ENCODE measurements at places on chromosomes 5 and 9.

DNA sequence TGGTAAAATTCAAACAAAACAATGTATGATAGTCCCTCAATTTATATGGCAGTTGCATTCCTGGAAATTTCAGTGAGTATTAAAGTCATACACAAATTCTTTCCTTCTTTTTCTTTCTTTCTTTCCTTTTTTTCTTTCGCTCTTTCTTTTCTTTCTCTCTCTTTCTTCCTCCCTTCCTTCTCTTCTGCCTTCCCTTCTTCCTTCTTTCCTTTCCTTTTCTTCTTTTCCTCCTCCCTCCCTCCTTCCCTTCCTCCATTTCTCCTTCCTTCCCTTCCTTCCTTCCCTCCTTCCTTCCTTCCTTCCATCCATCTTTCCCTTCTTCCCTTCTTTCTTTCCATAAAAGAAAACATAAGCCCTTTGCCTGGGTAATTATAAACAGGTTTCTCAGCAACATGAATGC lies 58.1 kb upstream of the HSPB3 start:
- DNase-seq: no peak

DNA sequence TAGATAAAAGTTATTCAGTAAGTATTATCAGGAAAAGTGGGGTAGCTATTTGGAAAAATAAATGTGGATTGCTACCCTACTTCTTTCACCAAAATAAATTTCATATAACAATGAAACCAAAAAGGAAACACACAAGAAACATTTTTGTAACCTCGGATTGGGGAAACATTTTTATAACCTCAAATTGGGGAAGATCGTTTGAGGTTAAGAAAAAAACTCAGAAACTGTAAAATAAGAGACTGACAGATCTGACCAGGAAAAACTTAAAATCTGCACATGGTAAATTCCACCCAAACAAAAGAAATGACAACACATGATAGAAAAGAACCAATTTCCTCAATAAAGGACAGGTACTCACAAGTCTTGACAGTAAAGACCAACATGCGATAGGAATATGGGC lies 13.5 kb downstream of the EFCAB9 start:
- DNase-seq: no peak

DNA sequence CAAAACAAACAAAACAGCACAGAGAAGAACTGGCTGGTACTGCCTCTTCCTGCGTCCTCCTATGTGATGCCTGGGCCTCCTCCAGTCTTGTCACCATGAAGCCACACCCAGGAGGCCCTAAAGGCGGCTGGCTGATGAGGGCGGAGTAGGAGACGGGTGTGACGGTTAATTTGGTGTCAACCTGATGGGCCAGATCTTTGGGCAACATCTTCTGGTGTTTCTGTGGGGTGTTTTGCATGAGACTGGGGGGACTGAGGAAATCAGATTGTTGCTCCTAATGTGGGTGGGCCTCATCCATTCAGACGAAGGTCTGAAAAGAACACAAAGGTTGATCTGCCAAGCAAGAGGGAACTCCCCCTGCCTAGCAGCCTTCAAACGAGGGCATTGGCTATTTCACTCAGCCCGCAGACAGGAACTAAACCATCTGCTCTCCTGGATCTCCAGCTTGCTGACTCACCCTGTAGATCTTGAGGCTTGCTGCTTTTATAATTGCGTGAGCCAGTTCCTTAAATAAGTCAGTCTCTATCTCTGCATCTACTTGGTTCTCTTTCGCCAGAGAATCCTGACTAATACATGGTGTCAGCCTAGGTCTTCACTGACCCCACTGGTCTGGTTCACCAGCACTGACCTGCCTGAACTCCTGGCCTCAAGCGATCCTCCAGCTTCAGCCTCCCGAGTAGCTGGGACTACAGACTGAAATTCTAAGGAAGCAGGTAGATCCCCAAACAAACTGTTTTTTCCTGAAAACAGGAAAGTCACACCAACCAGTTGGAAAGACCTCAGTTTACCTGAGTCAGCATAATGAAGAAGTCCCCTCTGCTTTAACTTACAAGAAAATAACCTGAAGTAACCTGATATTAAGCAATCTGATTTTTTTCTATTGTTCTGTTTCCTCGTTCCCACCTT lies 12.8 kb upstream of the ZFP62 start:
- DNase-seq: no peak

- no peak for DNase-seq
Observed at GRCh38 chr9:91082731-91083130, 279.0 kb downstream of the AUH start.

DNA sequence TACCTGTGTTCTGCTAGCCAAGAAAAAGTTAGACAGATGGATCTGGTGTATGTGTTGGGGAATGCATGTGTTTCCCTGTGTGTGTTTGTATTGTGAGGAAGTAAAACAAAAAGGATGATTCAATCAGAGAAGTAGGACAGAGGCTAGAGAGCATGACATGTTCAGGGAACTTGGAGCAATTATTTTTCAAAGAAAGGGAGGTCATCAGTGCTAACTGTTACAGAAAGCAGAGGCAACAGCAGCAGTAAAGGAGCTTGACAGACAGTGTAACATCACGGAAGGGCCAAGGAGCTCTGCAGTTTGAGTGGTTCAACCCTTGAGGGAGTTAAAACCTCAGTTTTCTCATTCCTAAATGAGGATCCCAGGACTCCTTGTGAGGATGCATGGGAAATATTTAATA lies 13.2 kb downstream of the SPINK1 start:
- no peak for DNase-seq

DNA sequence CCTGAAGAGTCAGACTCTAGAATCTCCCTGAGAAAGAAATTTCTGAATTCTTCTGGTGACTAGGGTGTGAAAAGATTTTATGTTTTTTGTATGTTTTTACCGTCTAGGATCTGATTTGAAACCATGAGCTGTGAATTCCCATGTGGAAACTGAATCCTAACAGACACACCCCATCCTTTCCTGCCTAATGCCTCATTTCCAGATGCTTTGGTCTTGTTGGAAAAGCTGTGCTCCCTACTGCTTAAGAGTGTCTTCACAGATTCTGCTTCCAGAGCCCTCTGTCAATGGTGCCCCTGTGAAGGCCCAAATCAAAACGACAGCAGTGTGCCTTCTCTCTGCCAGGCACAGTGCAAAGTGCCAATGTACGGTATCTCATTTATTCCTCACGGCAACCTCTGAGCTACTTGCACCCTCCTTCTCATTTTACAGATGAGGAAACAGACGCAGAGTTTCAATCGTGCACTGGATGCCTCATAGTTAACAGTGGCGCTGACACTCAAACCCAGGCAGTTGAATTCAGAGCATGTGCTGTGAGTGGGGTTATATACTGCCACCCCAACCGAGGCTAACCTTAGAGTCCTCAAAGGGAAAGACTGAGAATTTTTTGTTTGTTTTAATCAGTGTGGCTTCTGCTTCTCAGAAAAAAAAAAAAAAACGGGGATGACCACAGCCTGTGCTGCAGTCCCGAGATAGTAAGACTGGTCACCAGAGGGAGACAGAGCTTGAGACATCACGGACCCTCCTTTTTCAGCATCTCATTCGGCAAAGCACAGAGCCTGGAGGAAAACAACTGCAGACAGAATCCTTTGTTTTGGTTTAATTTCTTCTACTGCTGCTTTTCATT lies 188.4 kb downstream of the SNCAIP start:
- DNase-seq: no peak

GRCh38 chr5:95803271-95804148 lies 19.0 kb downstream of the GLRX start:
- DNase-seq: no peak

DNA sequence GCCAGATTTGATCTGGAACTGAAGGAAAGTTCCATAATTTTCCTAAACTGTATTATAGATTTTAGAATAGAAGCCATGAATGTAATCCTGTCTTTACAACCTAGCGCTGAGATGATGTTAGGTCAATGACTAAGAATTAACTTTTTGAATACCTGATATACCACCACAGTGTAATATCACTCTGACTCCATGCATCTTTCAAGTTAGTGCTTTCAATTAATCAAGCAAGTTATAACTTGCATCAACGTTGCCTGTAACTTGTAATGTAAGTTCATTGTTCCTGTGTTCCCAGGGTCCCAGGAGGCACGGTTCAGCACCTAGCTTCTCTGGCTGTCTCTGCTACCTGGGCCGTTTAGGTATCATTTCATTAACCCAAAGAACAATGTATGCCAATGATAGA lies 139.3 kb downstream of the CSNK1G3 start:
- no peak for DNase-seq

DNA sequence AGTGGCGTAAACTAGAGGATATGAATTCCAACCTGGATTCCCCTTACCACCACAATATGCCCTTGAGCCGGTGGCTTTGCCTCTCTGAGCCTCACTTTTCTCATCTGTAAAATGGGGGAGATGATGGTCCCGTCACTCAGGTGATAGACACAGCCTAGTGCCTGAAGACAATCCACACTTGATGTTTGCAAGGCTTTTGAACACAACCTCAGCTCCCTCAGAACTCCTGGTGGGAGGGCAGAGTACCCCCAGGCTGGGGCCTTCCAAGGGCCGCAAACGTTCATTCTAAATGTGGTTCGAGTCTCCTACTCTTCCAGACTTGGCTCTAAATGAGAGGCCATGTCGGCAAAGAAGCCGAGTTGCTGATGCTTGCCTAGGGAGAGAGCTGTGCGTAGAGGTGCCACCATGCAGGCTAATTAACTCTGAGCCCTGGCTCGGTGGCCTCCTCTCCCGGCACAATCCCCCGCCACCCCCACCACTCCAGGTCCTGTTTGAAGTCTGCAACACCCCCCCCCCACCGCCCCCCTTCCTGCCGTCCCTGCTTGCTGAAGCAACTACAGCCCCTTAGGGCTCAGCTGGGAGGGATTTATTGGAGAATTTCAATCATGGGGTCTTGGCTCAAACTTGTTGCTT lies 97.7 kb upstream of the LMX1B start:
- no peak for DNase-seq

GRCh38 chr5:96426831-96427230 lies 6.2 kb downstream of the PCSK1 start:
- no peak for DNase-seq

GRCh38 chr9:68872026-68872501 lies 141.8 kb downstream of the PRKACG start:
- no peak for DNase-seq

DNA sequence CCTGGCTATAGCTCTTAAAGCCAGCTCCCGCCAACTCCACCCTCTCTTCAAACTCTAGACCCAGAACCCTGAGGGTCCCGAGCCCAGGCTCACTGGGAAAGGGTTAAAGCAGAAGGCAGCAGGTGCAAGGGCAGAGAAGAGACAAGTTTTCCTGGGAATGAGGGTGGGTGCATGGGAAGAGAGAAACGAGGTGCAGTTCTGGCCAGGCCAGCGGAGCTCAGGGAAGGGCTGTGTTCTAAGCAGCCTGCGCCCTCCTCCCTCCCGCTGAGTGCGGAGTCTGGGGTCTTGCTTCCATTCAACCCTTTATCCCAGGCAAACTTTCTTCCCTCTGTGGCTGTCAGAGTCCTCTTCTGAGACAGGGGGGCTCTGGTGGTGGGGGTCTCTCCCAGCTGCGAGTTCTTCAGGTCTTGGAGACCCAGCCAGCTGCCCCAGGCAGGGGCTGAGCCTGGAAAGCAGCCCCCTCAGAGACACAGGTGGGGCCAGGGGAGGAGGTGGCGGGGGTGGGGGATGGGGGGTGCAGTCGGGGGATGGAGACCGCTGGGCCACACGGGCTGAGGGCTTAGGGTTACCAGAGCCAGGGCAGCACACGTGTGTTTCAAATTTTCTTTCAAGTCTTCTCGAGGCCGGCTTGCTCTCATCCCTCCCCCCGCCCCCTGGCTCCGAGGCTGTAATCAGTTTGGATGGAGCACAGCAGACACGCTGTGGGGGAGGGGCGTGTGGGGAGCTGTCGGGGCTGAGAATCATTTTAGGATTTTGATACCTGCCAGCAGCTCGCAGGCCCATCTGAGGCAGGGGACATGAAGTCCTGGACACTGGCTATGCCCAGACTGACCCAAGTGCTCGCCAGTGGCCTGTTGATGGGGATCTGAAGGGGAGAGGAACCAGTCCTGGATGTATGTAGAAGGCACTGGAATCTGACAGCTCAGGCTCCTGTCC lies 169.6 kb upstream of the SMIM23 start:
- DNase-seq: no peak

DNA sequence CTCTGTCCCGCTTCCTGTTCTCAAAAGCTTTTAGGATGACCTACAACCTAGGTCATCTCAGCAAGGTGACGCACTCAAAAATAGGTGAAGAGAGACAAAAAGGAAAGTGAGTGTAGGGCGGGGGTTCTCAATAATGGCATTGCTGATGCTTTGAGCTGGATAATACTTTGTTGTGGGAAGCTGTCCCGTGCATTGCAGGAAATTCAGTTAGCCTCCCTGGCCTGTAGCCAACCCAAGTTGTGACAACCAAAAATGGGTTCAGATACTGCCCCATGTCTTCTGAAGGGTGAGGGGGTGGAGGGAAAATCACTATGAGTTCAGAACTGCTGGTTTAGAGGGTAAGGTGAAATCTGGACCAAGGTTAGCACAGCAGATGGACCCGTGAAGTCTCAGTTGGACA lies 151.4 kb downstream of the MAST4 start:
- DNase-seq: no peak

DNA sequence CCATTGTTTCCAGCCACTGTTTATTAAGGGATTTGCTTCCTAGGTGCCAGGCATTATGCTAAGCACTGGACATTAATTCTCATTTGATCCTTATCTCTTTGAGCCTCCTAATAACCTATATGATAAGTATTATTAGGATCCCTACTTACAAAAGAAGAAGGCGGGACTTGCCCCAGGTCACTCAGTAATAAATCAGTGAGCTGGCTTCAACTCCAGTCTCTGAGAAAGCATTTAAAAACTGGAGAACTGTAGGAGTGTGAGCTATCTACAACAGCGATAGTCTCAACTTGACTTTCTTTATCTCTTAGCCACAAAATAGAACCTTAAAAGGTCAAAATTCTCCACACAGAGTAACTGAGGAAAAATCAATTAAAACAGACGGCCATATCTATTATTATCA lies 155.0 kb downstream of the GNAQ start:
- no peak for DNase-seq

- DNase-seq: no peak
Observed at GRCh38 chr5:78574731-78575161, 73.8 kb downstream of the LHFPL2 start.

GRCh38 chr5:138775034-138775433 lies 21.8 kb downstream of the CTNNA1 start:
- no peak for DNase-seq

DNA sequence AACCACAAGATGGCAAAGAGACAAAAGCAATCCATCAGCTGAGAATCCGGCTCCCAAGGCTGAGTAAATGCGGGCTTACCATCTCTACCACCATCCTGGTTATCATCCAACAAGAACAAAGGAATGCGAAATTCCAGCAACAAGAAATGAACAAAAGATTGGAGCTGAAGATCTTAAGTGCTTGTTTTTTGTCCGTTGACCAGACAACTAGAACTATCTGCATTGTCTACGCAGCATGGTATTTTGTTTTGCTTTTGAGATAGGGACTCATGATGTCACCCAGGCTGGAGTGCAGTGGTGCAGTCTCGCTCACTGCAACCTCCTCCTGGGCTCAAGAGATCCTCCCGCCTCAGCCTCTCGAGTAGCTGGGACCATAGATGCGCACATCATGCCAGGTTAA lies 88.9 kb downstream of the ZNF366 start:
- no peak for DNase-seq

DNA sequence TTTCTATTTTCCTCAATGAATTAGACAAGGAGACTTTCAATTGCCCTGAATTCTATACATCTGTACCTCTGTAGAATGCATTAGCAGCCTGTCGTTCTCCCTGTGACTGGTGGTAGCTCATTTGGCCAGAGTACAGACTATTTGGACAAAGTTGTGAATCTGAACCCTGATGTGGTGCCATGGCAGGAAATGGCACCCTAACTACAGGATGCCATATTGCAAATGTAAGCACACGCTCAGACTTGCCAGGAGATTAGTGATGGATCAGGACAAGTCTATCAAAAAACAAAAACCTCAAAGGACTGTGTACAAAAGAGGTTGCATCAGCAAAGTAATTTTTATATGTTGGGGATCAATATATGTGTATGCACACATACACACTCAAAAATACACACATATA lies 58.3 kb downstream of the SVEP1 start:
- no peak for DNase-seq

Data from posterior cingulate gyrus (tissue), 11 donors.